ENCODE measurements at places on chromosomes 7 and 10.

- DNase-seq, result no peak
Observed at GRCh38 chr7:17600340-17600752, 301.9 kb downstream of the AHR start.

DNA sequence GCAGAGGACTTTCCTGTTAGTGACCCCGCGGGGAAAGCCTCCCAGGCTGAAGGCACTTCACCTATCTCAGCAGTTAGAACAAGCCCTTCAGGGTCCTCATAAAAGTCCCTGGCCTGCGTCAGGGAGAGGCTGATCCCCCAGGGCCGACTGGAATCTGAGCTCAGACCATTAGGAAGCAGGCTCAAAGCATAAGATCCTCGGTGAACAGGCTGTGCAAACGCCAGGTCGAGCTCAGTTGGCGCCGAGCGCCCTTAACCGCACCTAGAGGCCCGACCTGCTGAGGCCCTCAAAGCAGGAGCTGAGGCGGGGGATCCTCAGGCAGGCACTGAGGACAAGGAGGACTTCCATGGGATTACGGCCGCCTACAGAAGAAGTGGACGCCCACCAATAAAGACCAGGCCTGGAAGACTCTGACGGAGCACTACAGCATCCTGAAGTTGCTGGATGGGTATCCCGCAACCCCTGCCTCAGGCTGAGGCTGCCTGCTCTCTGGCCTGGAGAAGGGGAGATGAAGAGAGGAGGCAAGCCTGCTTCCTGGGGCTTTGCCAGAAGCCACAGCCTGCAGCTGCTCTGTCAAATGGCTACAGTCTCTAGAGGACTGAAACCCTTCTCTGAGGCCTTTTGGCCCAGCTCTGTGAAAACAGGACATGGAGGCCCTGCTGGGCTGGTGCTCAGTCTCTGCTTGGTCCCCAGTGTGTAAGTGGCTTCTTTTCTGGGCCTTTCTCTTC lies 29.9 kb downstream of the LIPJ start:
- DNase-seq, result peak; percentile 11

- DNase-seq, result no peak
Observed at GRCh38 chr10:99583687-99584086, 36.6 kb downstream of the SLC25A28 start.

GRCh38 chr7:157193274-157193673 lies 54.5 kb downstream of the UBE3C start:
- no peak for DNase-seq

DNA sequence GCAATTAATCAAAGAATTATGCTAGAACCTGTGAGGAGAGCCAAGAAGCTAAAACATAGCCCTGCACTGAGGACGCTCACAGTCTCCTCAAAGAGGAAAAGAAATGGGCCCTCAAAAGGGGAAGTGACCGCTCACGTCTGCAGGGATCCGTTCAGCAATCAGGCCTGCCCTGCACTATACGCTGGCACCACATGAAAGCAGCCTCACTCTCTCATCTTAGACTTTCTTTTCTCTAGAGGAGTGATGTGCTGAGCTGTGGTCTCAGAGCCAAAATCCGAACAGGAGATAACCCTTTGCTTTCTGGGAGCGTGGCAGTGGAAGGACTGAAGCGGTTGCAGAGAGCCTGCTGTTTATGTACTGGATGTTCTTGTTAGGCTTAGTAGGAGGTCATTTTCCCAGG lies 6.3 kb upstream of the IL2RA start:
- peak; percentile 63 for DNase-seq

DNA sequence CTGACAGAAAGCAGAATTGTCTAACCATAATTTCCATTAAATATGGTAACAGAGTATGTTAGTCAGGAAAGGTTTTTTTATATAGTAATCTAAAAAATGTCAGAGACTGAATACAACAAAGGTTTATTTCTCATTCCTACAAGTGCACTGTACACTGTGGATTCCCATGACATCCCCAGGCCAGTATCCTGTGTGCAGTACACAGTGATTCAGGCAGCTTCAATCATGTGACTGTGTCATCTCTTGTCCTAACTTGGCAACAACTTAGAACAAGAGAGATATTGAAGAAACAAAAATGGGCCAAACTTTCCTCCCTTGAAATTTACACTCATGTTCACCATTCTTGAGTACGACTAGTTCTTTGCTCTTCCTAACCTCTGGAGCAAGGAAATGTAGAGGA lies 189.8 kb upstream of the SEMA3A start:
- DNase-seq, result no peak
